ENCODE measurements at places on chromosomes 11 and 22.
A peak's percentile ranks its signal among the peaks of the same experiment; 100 is the strongest.

- DNase-seq: peak; percentile 87
These were observed 876 bp upstream of the UBE2L6 start for GRCh38 chr11:57568330-57568766.

DNA sequence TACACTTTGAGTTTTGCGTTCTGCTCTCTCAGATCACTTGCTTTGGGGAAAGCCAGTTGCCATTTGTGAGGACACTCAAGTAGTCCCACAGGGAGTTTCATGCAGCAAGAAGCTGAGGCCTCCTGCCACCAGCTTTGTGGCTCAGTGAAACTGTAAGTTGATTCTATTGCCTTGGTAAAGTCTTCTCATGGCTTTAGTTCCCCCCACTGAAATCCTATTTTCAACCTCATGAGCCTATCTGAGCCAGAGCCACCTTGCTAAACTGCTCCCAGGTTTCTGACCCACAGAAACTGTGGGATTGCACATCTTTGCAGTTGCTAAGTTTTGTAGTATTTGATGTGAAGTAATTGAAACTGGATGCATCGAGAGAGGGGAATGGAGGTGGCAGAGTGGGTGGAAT lies 85.4 kb upstream of the TOP3B start:
- DNase-seq: no peak

DNA sequence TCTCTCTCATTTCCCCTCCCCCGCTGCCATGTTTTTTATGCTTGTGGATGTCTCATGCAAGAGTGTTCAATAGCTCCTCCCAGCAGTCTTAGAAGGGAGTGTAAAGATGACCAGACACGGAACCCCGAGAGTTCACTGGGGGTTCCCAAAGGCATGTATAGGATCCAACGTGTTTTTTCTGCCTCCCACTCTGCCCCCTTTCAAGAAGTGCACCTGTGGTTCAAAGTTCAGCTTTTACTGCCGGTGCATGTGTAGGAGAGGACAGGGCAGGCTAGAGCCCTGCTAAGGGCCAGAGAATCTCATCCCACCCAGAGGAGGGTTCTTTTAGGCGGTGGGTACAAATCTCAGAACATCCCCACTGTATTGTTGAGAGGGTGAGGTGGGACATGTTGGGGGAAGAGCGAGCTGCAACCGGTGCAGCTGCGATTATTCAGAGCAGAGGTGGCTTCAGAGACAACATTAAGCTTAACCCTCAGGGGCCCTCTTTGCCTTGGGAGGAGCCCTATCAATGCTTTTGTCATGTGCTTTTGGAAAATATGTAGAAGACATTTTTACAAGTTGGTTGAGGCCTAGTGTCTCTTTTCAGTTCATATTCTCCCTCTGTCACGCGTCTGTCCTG lies 14.5 kb downstream of the MIF start:
- DNase-seq: no peak

DNA sequence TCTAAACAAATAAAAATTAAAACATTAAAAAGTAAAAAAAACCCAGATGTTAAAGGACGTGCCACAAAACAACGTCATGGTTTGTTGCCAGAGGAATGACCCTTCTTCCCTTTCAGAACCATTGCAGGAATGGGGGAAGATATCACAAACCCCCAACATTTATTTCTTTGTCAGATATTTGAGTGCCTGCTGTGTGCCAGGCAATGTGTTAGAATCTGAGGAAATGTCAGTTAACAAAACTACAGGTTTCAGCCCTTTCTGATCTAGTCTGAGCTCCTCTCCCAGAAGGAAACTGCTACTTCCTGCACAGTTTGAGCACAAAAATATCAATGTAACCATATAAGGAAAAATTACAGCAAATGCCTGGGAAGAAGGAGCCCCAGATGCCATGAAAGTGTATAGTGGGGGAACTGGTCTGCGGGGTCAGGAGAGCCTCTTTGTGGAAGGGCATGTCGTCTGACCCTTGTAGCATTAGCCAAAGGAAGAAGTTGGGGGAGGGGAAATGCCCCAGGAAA lies 7.1 kb upstream of the NHERF4 start:
- DNase-seq: no peak

DNA sequence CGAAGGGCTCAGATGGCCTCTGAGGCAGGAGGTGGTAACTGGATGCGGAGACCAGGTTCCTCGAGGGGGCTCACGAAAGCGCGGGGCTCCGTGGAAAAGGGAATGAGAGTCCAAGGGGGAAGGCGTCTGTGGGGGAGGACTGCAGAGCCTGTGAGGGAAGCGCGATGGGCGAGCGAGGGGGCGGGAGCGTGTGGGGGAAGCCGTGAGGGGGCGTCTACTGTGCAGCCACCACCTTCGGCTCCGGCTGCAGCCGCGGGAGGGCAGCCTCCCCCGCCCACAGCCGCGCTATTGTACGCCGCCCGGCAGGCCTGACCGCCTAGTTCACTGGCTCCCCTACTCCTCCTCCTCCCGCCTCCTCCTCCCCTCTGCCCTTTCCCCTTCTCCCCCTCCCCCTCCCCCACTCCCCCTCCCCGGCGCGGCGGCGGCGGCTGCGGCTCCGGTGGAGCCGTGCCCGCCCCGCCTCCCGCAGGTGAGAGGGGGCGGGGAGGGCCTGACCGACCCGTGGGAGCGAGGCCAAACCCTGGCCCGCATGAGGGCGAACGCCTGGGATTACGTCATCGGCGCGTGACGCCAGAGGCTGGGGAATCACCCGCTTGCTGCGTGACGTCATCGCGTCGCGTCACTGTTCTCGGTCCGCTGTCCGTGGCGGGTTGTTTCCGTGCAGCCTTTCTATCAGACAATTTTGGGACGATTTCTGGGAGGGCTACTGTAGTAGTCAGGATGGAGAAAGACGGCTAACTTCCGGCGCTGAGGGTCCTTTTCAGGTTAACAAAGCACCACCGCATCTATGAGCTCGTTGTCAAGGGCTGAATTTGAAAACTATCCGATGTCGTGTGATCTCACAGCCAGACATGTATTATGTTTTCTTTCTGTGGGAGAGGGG lies at the start of gene PAK1:
PAK1 (minus strand) TSS at position 294 of the 883 bp plus-strand sequence. CDS start 81,574 bp downstream, outside the sequence.
- DNase-seq: peak; percentile 83

GRCh38 chr11:118277312-118277711 lies 13.2 kb upstream of the MPZL2 start:
- no peak for DNase-seq

DNA sequence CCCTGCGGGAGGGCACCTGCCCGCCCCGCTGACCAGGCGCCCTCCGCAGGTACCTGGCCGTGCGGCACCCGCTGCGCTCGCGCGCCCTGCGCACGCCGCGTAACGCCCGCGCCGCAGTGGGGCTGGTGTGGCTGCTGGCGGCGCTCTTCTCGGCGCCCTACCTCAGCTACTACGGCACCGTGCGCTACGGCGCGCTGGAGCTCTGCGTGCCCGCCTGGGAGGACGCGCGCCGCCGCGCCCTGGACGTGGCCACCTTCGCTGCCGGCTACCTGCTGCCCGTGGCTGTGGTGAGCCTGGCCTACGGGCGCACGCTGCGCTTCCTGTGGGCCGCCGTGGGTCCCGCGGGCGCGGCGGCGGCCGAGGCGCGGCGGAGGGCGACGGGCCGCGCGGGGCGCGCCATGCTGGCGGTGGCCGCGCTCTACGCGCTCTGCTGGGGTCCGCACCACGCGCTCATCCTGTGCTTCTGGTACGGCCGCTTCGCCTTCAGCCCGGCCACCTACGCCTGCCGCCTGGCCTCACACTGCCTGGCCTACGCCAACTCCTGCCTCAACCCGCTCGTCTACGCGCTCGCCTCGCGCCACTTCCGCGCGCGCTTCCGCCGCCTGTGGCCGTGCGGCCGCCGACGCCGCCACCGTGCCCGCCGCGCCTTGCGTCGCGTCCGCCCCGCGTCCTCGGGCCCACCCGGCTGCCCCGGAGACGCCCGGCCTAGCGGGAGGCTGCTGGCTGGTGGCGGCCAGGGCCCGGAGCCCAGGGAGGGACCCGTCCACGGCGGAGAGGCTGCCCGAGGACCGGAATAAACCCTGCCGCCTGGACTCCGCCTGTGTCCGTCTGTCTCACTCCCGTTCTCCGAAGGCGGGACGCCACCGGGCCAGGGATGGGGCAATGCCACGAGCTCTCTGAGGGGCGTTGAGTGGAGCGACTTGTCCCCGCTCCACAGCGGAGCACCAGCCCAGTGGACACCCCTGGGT lies 1.8 kb downstream of the GALR3 start:
- DNase-seq: no peak

DNA sequence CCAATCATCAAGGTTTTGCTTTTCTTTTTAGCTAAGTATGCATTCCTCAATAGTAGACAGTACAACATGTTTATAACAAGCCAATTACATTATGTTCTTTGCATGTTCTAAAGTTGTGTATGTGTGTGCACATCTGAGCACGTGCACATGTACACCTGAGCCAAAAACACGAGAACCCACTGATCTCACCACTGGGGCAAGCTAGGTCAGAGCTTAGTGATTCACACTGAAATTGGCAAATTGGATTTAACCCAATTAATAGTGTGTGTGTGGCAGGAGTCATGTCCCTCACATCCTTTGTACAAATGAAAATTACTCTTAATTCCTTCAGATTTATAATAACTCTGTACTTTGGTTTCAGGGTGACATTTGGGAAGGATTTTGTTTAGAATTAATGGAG lies 145.7 kb upstream of the TEAD1 start:
- no peak for DNase-seq

GRCh38 chr11:94665116-94665659 lies 98.0 kb downstream of the PIWIL4 start:
- DNase-seq: no peak

DNA sequence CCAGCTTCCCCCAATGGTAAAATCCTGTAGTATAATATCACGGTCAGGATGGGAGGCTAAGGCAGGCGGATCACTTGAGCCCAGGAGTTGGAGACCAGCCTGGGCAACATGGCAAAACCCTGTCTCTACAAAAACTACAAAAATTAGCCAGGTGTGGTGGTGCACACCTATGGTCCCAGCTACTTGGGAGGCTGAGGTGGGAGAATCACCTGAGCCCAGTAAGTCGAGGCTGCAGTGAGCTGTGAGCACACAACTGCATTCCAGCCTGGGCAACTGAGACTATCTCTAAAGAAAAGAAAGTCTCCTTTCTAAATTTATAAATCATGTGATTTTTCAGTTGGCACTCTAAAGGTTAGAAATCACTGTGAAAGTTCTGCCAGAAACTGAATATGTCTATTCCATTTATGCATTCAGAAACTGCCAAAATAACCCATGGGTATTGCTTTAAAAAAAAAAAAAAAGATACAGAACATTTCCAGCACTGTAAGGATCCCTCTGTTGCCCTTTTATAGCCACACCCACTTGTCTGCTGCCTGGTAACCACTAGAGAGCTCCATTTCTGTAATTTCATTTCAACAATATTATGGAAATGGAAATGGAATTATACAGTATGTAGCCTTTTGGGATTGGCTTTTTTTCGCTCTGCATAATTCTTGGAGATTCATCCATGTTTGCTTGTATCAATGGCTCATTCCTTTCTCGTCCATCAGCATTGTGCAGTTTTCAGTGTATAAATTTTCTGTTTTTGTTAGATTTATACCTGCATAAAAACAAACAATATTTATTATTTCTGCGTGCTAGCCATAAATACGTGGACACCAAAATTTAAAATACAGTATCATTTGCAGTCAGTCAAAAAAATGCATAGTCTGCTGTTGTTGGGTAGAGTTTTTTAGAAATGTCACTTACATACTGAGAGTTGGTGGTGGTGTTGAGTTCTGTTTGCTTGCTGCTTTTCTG lies 9.4 kb downstream of the CDC45 start:
- DNase-seq: no peak

DNA sequence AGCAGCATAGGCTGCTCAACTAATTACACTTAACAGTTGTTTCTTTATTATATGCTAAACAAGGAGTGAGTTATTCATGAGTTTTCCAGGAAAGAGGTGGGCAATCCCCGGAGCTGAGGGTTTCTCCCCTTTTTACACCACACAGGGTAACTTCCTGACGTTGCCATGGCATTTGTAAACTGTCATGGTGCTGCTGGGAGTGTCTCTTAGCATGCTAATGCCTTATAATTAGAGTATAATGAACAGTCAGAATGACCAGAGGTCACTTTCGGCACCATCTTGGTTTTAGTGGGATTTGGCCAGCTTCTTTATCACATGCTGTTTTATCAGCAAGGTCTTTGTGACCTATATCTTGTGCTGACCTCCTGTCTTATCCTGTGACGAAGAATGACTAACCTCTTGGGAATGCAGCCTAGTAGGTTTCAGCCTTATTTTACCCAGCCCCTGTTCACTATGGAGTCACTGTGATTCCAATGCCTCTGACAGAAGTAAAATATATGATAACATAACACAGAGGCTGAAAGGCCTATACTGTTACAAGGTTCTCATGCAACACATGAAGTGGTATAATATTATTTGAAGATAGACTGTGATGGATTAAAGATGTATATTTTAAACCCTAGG lies 41.3 kb upstream of the RDX start:
- DNase-seq: no peak

DNA sequence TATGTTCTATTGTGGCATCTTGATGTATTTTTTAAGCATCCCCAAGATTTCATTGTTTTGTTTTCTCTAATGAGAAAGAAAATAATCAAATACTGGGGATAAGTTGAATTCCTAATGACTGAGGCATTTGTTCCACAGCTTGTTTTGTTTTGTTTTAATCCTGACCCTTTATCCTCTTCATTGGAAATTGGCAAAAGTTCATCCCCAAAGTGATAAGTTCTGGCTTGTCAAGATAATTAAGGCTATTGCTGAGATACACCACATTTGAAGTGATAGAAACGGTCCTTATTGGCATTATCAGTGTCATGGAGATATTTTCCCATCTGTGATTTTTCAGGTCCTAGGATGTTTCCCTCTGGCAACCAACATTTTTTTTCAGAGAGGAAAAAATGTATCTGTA lies 65.0 kb downstream of the SLC36A4 start:
- no peak for DNase-seq

GRCh38 chr11:832529-833113 lies at the start of gene CD151:
TSS of gene CD151 (plus strand) at chr11:832952. CDS start at chr11:836070, 3,118 bp downstream.
- no peak for DNase-seq

GRCh38 chr11:27973851-27974536 lies 134.0 kb downstream of the KIF18A start:
- no peak for DNase-seq

DNA sequence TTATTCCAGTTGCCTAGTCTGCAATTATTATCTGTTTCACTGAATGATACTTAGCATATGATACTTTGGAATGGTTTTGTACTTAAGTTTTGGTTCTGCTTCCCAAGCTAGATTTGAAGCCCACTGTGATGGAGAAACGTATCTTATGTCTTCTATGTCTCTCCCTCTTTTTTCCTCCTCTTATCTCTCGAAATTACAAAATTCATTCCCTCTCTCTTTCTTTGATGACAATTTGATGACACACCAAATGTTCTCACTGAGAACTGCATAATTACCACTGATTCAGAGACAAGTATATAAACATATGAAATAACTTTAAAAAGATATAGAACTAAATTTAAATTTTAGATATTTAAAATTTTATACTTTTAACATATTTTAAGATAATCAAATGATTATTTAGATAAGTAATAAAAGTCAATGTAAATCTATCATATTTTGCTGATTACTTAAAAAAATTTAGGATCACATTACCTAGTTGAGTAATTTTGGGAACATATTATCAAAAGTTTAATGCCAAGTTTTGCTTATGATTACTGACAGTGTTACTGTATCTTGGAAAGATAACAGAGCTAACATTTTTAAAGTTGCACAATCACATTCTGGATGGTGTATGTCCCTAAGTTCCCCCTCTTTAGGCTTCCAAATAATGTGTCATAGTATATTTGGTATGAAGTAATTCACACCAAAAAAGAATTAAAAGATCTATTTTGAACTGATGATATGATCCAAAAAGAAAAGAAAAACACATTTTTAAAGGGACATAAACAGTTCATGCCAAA lies 255.3 kb downstream of the SBF2 start:
- DNase-seq: no peak

GRCh38 chr11:81359476-81359875 lies 1374.2 kb downstream of the FAM181B start:
- DNase-seq: no peak

GRCh38 chr11:91382946-91383345 lies 841.7 kb upstream of the FAT3 start:
- no peak for DNase-seq

All from stimulated activated CD4-positive, alpha-beta T cell treated with anti-CD3 and anti-CD28 coated beads, Interleukin-1b, Interleukin-23, amount 100 ng/mL, for 4 hours (primary cell).